ENCODE measurements at places on chromosomes 3 and 15. TPM values are rescaled to one million over a fixed set of nuclear protein-coding genes. Genes with fewer than 3 reads are reported as not detected.

DNA sequence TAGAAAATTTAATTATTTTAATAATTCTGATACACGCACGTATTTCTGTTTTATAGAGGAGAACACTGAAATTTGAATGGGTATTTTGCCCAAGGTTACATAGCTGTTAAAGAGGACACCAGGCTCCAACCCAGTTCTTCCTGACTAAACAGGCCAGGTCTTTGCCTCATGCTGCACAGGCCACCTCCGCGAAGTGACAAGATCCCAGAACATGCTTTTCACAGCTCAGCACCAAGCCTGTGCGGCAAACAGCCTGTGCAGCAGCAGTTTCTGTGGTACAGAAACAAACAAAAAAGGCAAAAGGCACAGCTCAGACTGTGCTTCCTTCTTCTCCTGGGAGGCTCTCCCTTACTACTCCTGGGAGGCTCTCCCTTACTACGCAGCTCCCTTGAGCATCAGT, 6.5 kb downstream of the FOXL2 start:
- peaks cover 14% of the 10 kb centered on the region for H3K4me1 ChIP-seq
- H3K27ac ChIP-seq = no peak overlapping the region
- H3K36me3 ChIP-seq = no peaks in the 10 kb centered on the region
- peaks cover 84% of the 10 kb centered on the region for H3K27me3 ChIP-seq
- no peak for DNase-seq

- H3K27me3 ChIP-seq = no peaks in the 10 kb centered on the region
- H3K4me3 ChIP-seq = no peak overlapping the region
- no peak for DNase-seq
- H3K27ac ChIP-seq = no peak overlapping the region
- peaks cover 78% of the 10 kb centered on the region for H3K36me3 ChIP-seq
These were observed 24.4 kb downstream of the CRBN start for GRCh38 chr3:3154879-3155610.

DNA sequence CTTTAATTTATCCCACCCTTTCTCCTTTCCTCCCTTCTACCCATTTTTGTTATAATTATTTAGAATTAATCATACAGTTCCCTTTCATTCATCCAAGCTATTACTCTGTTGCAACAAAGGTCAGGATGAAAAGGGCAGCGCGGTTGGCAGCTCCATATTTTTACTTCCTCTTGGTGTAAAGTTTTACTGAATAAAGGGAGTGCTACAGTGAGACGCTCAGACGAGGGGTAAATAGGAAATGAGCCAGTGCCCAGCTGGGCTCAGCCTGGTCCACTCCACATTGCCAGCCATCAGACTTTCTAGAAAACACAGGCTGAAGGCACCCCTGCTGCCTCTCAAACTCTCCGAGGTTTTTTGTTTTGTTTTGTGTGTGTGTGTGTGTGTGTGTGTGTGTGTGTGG, 21.9 kb upstream of the ZBTB38 start:
- no peaks in the 10 kb centered on the region for H3K4me1 ChIP-seq
- no peak for DNase-seq
- no peaks in the 10 kb centered on the region for H3K36me3 ChIP-seq
- H3K4me3 ChIP-seq = no peak overlapping the region
- H3K27me3 ChIP-seq = no peaks in the 10 kb centered on the region

GRCh38 chr3:192645437-192645836, 81.9 kb downstream of the FGF12 start:
- DNase-seq = no peak
- H3K36me3 ChIP-seq = no peaks in the 10 kb centered on the region
- H3K27me3 ChIP-seq = no peaks in the 10 kb centered on the region
- H3K4me1 ChIP-seq = no peaks in the 10 kb centered on the region

DNA sequence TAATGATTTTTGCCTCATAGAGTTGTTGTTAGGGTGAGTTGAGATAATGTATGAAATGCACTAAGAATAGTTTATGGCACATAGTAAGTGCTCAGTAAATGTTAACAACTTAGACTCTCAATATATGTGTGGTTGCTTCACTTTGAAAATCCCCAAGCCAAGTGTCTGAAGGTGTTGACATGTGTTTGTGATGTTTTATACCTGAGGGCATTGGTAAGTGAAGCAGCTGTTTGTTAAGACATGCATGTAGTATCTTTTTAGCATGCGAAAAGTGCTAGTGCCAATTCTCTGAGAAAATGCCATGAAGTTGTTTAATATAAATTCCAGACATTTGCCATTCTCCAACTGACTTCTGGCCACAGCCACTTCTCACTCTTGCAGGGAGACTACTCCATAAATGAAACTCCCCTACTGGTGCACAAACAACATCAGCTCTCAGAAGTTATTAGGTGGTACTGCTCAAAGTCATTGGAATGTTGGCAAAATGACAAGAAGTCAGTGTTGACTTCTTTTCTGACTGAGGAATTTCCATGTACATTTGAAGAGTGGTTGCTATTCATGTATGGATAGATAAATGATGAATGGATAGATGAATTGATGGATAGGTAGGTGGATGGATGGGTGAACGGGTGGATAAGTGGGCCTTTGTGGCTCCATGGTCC, 103.6 kb upstream of the NUDT16 start:
- no peak overlapping the region for H3K27ac ChIP-seq
- DNase-seq = no peak
- H3K36me3 ChIP-seq = no peaks in the 10 kb centered on the region
- no peaks in the 10 kb centered on the region for H3K4me1 ChIP-seq
- no peak overlapping the region for H3K4me3 ChIP-seq

- H3K4me3 ChIP-seq = no peak overlapping the region
- no peak for DNase-seq
- H3K27ac ChIP-seq = no peak overlapping the region
- H3K36me3 ChIP-seq = no peaks in the 10 kb centered on the region
These were observed 694.9 kb downstream of the ZBBX start for GRCh38 chr3:166685246-166685645.

- H3K4me1 ChIP-seq = peaks cover 3% of the 10 kb centered on the region
- H3K27me3 ChIP-seq = no peaks in the 10 kb centered on the region
- no peaks in the 10 kb centered on the region for H3K36me3 ChIP-seq
- DNase-seq = no peak
- H3K4me3 ChIP-seq = no peak overlapping the region
These were observed 128.4 kb downstream of the CTNNB1 start for GRCh38 chr3:41327718-41328117.

DNA sequence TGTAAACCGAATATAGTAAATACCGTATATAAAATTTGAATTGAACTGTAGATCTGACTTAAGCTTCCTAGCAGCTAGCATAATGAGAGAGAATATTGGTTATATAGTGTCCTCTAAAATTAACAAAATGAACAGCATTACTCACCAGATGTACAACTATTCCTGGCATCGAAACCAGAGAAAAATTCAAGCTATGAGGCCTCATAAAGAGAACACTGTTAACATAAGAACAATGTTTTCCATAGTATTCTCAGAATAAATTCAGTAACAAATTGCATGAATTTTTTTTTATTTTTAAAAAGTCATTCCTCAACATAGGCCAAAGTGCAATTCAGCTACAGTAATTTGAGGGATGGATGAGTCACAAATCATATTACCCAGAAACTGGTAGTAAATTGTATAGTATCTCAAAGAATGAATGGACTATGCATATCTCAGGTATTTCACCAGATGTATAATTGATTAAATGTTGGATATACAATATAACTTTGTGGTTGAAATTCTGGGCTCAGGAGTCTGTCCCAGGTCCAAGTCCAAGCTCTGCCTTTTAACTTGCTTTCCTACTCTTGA, 5.0 kb downstream of the TMEM207 start:
- no peaks in the 10 kb centered on the region for H3K36me3 ChIP-seq
- no peak overlapping the region for H3K27ac ChIP-seq
- no peaks in the 10 kb centered on the region for H3K4me1 ChIP-seq
- no peak for DNase-seq
- no peaks in the 10 kb centered on the region for H3K27me3 ChIP-seq

- DNase-seq = no peak
- peaks cover 3% of the 10 kb centered on the region for H3K4me1 ChIP-seq
- H3K27ac ChIP-seq = no peak overlapping the region
- H3K36me3 ChIP-seq = no peaks in the 10 kb centered on the region
- H3K4me3 ChIP-seq = no peak overlapping the region
These were observed 54.4 kb upstream of the HEG1 start for GRCh38 chr3:125110016-125110875.

DNA sequence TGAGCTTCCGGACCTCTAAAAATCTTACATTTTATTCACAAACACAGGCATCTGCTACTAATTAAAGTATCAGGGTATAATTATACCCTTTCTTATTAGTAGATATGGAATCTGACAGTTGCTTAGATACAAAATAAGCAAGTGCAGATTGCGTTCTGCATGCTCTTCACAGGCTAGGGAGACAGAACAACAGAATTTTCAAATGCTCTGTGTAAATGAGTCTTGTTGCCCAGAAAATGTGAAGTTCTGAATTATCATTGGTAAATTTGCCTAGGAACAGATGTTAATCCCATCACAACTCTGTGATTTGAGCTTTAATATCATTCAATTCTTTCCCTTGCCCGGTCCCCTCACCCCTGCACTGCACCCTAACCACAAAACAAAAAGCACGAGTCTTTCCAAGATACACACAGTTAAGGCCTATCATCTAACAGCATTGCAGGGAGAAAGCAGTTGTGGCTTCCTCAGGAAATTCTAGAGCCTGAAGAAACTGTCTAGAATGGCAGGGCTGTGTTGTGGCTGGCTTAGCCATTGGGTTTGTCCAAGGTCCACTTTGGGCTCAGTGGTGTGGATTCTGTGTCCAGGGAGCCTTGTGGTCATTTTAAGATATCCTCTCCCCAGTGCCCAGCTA, 119.8 kb downstream of the PDCD6IP start:
- peaks cover 2% of the 10 kb centered on the region for H3K4me1 ChIP-seq
- DNase-seq = no peak
- H3K27me3 ChIP-seq = no peaks in the 10 kb centered on the region
- no peak overlapping the region for H3K27ac ChIP-seq
- H3K36me3 ChIP-seq = no peaks in the 10 kb centered on the region

DNA sequence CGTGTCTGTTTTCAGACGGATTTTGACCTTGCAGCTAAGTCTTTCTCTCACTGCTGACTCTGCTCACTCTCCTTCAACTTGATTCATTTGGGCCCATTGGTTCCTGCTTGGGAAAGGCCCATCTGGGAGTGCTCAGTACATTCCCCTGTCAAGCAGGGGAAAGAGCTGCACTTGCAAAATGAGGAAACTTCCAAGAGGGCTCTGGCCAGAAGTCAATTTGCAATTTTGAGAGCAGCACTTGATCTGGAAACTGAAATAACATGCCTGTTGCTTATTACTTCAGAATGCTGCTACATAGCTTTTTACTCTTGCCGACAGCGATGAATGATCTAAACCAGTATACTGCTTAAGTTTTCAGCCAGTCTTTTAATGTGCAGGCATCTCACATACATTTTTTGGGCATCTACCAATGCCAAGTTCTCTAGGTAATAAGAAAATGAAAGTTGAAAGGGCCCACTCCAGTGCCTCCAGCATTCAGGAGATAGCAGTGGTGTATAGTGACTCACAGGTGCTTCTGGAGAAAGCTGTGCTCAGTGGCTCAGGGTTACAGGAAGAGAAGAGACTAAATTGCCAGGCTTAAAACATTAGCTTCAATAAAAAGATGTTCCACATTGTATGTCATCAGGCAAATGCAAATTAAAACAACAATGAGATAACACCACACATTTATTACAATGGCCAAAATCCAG, 70.1 kb upstream of the RORA start:
- H3K27me3 ChIP-seq = no peaks in the 10 kb centered on the region
- no peak overlapping the region for H3K4me3 ChIP-seq
- DNase-seq = no peak
- H3K36me3 ChIP-seq = no peaks in the 10 kb centered on the region

GRCh38 chr15:60191016-60191415, 186.9 kb downstream of the FOXB1 start:
- no peak overlapping the region for H3K27ac ChIP-seq
- H3K27me3 ChIP-seq = no peaks in the 10 kb centered on the region
- DNase-seq = no peak
- H3K4me1 ChIP-seq = no peaks in the 10 kb centered on the region

GRCh38 chr3:127835993-127836882, 13.9 kb upstream of the MGLL start:
- no peak for DNase-seq
- H3K4me3 ChIP-seq = no peak overlapping the region
- H3K27me3 ChIP-seq = no peaks in the 10 kb centered on the region
- peaks cover 12% of the 10 kb centered on the region for H3K4me1 ChIP-seq

- H3K27ac ChIP-seq = no peak overlapping the region
- no peak overlapping the region for H3K4me3 ChIP-seq
- no peaks in the 10 kb centered on the region for H3K4me1 ChIP-seq
- DNase-seq = no peak
- no peaks in the 10 kb centered on the region for H3K36me3 ChIP-seq
- H3K27me3 ChIP-seq = no peaks in the 10 kb centered on the region
These were observed 211.4 kb upstream of the LRIG1 start for GRCh38 chr3:66712210-66712609.

DNA sequence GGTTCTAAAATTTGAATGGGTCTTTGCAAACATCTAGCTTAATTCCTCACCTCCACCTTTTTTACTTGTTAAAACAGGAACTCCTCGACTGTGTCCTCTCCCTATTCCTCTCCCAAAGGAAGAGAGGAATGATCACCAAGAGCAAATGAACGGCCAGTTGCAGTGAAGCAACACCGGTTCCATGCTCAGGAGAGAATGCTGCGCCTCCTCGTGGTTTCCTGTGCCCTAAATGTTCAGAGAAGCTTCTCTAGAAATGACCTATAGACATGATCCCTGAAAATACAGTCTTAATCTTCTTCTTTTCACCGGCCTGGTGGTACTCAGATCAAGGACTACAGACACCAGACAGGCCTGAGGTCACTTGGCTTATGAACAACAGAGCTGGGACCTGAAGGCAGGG, 65.1 kb upstream of the GUCA1C start:
- H3K27me3 ChIP-seq = no peaks in the 10 kb centered on the region
- no peaks in the 10 kb centered on the region for H3K4me1 ChIP-seq
- no peak overlapping the region for H3K4me3 ChIP-seq
- no peaks in the 10 kb centered on the region for H3K36me3 ChIP-seq

GRCh38 chr3:125602752-125603649, 7.7 kb upstream of the OSBPL11 start:
- H3K4me1 ChIP-seq = no peaks in the 10 kb centered on the region
- no peaks in the 10 kb centered on the region for H3K36me3 ChIP-seq
- no peak for DNase-seq

The DPPA2 gene
- 0.14 TPM for total RNA-seq

The TGM4 gene
- 0.14 TPM for total RNA-seq

The GAP43 gene
- 0.42 TPM for total RNA-seq

The GPR176 gene
- total RNA-seq = 2.9 TPM

The C3orf49 gene
- total RNA-seq = not detected

The USP13 gene
- 3.6 TPM for total RNA-seq

The BFSP2 gene
- total RNA-seq = 3.6 TPM

The HES1 gene
- 19.7 TPM for total RNA-seq

The KLHL40 gene
- 0.14 TPM for total RNA-seq
